ENCODE measurements at places on chromosomes 4 and X. TPM values are rescaled to one million over a fixed set of nuclear protein-coding genes. Genes with fewer than 3 reads are reported as not detected.

The USP17L25 gene
- total RNA-seq, result not detected

The CT45A3 gene
- total RNA-seq, result not detected

The SHROOM4 gene
- 7.0 TPM for total RNA-seq

The IBSP gene
- not detected for total RNA-seq

The CEP135 gene
- 13.8 TPM for total RNA-seq

The FRMPD4 gene
- not detected for total RNA-seq

The MAGEB1 gene
- total RNA-seq, result not detected

The IL13RA2 gene
- not detected for total RNA-seq

The IL3RA gene
- total RNA-seq, result 0.52 TPM

The PAGE5 gene
- not detected for total RNA-seq

Measured in A673 (cell line).